ENCODE measurements at places on chromosomes 2 and 18.
A peak's percentile ranks its signal among the peaks of the same experiment; 100 is the strongest.

DNA sequence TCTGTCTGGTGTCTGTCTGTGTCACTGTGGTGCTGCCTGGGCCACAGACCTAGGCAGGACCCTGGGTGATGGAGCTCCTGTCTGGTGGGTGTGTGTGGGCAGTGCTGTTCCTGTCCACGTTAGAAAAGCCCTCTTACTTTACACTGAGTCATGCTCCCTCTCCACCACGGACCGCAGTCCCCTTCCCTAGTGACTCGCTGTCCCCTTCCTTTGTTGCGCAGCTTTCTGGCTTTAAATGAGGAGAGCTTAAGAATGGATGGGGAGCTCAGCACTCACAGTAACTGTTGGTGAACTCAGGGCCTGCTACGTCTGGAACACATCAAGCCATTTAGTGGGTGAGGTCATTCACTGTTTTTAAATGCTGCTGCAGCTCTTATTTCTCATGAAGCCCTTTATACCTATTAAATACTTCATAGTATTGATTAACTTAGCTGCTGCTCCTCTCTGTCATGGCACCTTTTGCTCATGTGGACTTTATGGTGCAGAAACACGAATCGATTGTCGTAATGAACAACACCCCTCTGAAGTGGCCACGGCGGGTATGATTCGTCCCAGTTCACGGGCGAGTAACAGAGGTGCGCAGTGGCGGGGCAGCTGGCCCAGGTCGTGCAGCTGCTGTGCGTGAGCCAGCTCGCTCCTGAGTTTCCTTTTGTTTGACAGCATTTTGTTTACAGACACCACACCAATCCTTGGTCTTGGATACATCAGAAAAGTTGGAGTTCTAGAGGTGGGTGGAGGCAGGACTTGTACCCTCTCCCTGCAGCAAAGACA, 100.4 kb downstream of the LDLRAD4 start:
- no peak for DNase-seq

DNA sequence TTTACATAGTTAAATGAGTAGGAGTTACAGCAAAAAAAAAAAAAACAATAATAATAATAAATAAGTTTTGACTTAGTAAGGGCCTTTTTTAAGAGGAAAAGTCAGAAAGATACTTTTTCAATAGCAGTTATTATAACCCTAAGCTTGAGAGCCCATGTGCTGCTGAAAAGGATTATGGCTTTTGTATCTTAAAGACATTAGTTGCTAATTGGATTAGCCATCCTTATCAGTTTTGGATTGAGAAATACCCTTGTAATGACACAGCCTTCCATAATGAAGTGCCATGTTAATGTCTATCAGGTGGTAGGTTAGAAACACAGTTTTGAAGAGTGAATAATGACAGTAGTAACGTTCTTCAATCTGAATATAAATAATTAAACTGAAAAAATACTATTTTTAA, 554.0 kb downstream of the RIT2 start:
- DNase-seq = no peak

GRCh38 chr2:141331127-141331526, 799.7 kb downstream of the LRP1B start:
- DNase-seq = no peak

- DNase-seq = no peak
Measured at GRCh38 chr18:28009589-28009988, 167.3 kb downstream of the CDH2 start.

DNA sequence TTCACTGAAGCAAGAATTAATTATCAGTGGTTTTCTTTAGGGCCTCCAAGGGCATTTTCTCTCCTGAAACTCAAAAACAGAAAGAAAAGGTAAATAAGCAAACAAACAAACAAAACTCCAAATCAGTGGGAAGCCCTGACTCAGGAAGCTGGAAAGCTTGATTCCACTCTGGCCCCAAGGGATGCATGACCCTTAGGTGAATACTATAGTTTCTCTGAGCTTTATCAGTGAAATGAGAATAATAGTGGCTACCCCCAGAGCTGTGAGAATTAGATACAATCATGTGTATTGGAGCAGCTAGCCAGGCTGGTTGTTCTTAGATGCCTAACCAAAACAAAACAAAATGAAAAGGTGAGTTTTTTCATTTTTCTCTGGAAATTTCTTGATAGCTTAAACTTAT, 585.1 kb downstream of the CNTNAP5 start:
- no peak for DNase-seq

- peak; percentile 76 for DNase-seq
Measured at GRCh38 chr2:121699421-121700333, 37.0 kb downstream of the NIFK start.

Measured in stimulated activated CD8-positive, alpha-beta memory T cell treated with anti-CD3 and anti-CD28 coated beads, Interleukin-2, amount 100 ng/mL, for 48 hours (primary cell).